Smooth muscle cell of trachea (primary cell): ENCODE measurements at places on chromosomes 1 and 21. TPM values are rescaled to one million over a fixed set of nuclear protein-coding genes. Genes with fewer than 3 reads are reported as not detected.

Gene AK4
- total RNA-seq: 23.4 and 24.8 TPM in 2 replicates

Gene AMPD1
- total RNA-seq: not detected in 2 replicates

Gene CELA2B
- not detected in 2 replicates for total RNA-seq

Gene CPTP
- total RNA-seq: 8.9 and 22.3 TPM in 2 replicates

Gene OR2M5
- total RNA-seq: not detected in 2 replicates

Gene ANKRD65
- total RNA-seq: 2.8 and 4.2 TPM in 2 replicates

Gene FCER1A
- not detected in 2 replicates for total RNA-seq
